ENCODE measurements at places on chromosomes 5 and 9. TPM values are rescaled to one million over a fixed set of nuclear protein-coding genes. Genes with fewer than 3 reads are reported as not detected.

The ANKRD18A gene
- total RNA-seq, result 0.35 TPM

The ALDH1A1 gene
- total RNA-seq, result 4.5 TPM

The OR1L6 gene
- total RNA-seq, result not detected

The FOXD4L4 gene
- not detected for total RNA-seq

The AIF1L gene
- 97.2 TPM for total RNA-seq

The C9orf153 gene
- not detected for total RNA-seq

The IL11RA gene
- 7.3 TPM for total RNA-seq

The ENHO gene
- 33.3 TPM for total RNA-seq

The SLC45A2 gene
- not detected for total RNA-seq

The ZNF608 gene
- total RNA-seq, result 61.6 TPM

The C9orf78 gene
- total RNA-seq, result 47.0 TPM

All from H7 (cell line).